ENCODE measurements at places on chromosomes 3 and 15.

- peak; percentile 77 for DNase-seq
These were observed 103.5 kb downstream of the CD47 start for GRCh38 chr3:107987036-107987939.

- no peak for DNase-seq
These were observed 56.8 kb downstream of the CPN2 start for GRCh38 chr3:194294199-194294894.

DNA sequence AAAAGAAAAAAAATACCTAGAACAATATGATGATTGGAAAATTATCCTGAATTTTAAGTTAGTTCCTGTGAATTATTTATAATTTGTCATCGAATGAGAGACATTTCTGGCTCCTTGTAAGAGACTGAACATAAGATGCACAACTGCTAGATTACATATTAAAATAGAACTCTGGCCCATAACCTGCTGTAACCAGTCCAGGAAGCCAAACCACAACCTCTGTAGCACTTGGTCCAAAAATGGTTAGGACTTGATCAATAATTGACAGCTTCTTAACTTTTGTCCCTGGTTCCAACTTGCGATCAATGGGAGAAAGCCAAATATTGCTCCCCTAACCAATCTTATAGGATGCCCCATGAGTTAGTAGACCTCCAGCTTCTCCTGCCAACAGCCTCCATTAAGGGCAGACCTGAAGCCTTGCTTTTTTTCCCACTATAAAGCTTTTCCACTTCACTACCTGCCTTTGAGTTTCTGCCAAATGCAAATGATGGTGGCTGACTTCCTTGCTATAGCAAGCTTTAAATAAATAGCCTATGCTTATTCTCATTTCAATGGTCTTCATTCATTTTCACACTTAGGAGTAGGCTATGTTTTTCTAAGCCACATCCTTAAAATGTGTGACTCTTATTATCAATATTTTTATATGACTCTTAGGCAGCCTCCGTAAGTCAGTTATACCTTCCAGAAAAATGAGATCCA is 224.0 kb upstream of the ARHGEF26 start:
- no peak for DNase-seq

- no peak for DNase-seq
These were observed 34.6 kb upstream of the MUC13 start for GRCh38 chr3:124969190-124969589.

DNA sequence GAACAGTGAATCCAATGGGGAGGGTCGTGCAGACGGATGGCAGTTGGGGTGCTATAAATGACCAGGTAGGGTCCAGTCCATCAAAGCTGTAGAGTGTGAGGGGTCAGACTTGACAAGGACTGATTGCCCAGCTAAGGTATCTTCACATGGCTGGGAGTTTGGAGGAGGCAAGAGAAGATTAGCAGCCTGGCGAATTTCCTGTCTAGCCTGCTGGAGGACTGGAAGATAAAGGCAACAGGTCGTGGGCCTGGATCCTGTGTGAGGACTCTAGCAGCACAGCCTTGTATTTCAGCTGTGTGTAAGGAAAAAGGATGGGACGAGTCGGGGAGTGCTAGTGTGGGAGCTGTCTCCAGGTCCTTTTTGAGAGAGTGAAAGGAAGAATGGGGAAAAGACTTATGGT is 17.6 kb downstream of the CCR5AS start:
- no peak for DNase-seq

Data from gastrocnemius medialis (tissue), 4 donors.